ENCODE measurements at places on chromosomes 5 and 9. TPM values are rescaled to one million over a fixed set of nuclear protein-coding genes. Genes with fewer than 3 reads are reported as not detected.

DNA sequence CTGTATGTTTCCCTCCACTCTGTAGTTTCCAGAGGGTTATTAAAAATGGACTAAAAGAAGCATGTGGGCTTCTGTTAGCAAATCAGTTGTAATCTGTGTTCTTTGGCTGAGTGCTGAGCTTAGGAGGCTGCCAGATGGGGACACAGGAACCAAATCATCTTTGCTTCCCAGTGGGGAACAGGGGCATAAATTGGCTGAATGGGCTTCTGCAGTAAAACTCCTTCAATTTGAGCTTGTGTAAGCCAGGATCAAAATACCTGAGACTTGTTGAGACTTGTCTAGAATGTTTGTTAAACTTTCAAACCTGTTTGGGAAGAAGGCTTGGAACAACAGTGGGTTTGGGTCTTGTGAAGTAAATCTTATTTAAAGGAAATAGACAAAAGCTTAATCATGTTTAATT lies 32.2 kb upstream of the TNFAIP8 start:
- no peaks in the 10 kb centered on the region for H3K36me3 ChIP-seq
- no peak overlapping the region for H3K4me3 ChIP-seq
- H3K27me3 ChIP-seq, result no peaks in the 10 kb centered on the region
- no peak for DNase-seq
- no peak overlapping the region for H3K27ac ChIP-seq

DNA sequence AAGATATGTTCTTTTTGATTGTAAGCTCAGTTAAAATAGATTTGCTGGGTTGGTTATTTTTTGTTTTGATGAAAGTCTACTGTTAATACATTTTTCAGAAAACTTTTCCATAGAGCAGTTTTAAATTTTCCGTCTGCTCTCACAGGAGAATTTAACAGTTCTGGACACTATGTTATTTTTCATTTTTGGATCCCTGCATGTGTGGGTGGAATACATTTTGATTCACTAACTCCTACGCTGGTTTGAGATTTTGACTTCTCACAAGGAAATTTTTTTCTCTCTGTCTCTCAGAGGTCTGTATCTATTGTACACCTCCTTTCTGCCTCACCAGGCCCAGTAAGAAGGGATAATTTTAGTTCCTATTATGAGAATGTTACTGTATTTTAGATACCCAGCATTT lies 502.4 kb downstream of the CDH10 start:
- no peaks in the 10 kb centered on the region for H3K4me1 ChIP-seq
- no peak overlapping the region for H3K27ac ChIP-seq
- no peaks in the 10 kb centered on the region for H3K36me3 ChIP-seq
- DNase-seq, result no peak
- no peak overlapping the region for H3K4me3 ChIP-seq

DNA sequence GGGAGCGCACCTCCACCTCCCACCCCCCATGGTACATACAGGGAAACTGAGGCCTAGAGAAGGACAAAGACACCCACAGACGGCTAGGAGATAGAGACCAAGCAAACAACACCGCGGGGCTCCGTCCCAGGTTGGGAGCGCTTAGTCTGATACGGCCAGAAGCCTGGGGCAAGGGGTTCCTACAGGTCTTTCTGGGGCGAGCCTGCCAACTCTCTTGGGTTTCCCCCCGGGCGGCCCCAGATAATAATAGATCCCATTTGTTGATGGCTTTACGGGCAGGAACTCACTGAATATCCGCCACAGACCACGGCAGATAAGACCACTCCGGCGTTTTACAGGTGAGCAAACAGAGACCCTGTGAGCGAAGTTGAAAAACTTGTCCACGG lies 5.0 kb upstream of the EBF1 start:
- H3K36me3 ChIP-seq, result no peaks in the 10 kb centered on the region
- DNase-seq, result peak; percentile 50
- peak overlapping the region; percentile 57 for H3K4me3 ChIP-seq
- H3K27me3 ChIP-seq, result peaks cover 66% of the 10 kb centered on the region
- H3K27ac ChIP-seq, result no peak overlapping the region
- H3K4me1 ChIP-seq, result peaks cover 19% of the 10 kb centered on the region

DCTN4 gene
- total RNA-seq, result 42.5 TPM

GRCh38 chr9:109576762-109577161 lies 78.7 kb upstream of the PTPN3 start:
- H3K4me3 ChIP-seq, result no peak overlapping the region
- H3K27me3 ChIP-seq, result no peaks in the 10 kb centered on the region
- no peak for DNase-seq

DNA sequence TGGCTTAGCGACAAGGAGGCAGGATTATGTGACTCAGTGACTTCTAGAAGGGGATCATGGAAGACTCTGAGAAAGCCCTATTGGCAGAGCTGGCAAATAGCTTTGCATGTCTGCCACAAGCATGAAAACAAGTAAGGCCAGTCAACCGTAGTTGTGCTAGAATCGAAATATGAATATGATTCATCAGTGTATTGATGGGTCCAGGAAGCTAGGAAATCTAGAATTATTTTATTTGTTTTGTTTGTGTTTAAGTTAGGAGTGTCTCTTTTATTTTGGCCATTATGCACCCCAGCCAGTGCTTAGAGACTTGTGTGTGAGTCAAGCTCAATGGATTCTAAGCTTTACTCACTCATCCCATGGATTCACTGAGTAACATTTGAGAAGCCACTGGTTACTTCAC lies 3.8 kb upstream of the ITGA2 start:
- H3K4me3 ChIP-seq, result no peak overlapping the region
- peaks cover 8% of the 10 kb centered on the region for H3K27me3 ChIP-seq
- H3K27ac ChIP-seq, result no peak overlapping the region
- DNase-seq, result no peak
- no peaks in the 10 kb centered on the region for H3K36me3 ChIP-seq

HBEGF gene
- 2.8 TPM for total RNA-seq

PCDHB8 gene
- total RNA-seq, result 0.92 TPM

DNA sequence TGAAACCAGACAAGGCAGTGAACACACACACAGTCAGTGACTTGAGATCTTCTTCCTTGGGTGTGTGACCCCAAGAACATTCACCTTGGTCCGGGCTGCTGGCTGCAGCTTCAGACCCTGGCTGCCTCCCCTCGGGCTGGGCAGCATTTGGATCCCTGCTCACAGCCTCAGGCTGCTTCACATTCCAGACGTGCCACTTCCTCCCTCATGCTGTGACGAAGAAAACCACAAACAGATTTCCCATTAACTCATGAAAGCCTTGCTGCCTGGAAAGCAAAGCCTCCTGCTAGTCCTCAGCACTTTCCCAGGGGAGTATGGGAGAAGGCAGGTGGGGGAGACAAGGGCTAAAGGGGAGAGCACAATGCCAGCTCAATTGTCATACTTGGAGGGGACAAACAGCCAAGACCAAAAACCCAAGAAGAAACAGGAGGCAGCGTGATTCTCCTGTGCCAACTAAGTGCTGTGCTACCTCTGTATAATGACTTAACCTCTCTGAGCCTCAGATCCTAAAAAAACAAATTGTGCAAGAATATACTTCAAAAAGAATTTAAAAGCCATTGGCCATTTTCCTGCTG lies 594.6 kb upstream of the BRINP1 start:
- H3K27ac ChIP-seq, result peak overlapping the region; percentile 57
- no peaks in the 10 kb centered on the region for H3K27me3 ChIP-seq
- peaks cover 11% of the 10 kb centered on the region for H3K4me1 ChIP-seq
- no peak overlapping the region for H3K4me3 ChIP-seq
- peaks cover 5% of the 10 kb centered on the region for H3K36me3 ChIP-seq

DNA sequence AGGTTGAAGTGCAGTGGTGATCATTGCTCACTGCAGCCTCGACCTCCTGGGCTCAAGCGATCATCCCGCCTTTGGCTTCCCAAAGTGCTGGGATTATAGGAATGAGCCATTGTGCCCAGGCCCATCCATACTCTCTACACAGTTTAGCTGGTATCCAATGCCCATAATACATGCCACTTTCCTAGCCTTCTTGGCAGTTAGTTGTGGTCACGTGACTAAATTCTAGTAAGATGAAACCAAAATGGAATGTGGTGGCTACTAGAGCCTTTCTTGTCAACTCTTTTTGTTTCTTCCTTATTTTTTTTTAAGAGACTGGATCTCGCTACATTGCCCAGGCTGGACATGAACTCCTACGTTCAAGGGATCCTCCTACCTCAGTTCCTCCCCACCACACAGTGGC lies 15.3 kb upstream of the KIF27 start:
- H3K36me3 ChIP-seq, result no peaks in the 10 kb centered on the region
- DNase-seq, result no peak
- H3K27ac ChIP-seq, result no peak overlapping the region
- peaks cover 6% of the 10 kb centered on the region for H3K4me1 ChIP-seq
- H3K27me3 ChIP-seq, result no peaks in the 10 kb centered on the region

TMEM252 gene
- not detected for total RNA-seq

DNA sequence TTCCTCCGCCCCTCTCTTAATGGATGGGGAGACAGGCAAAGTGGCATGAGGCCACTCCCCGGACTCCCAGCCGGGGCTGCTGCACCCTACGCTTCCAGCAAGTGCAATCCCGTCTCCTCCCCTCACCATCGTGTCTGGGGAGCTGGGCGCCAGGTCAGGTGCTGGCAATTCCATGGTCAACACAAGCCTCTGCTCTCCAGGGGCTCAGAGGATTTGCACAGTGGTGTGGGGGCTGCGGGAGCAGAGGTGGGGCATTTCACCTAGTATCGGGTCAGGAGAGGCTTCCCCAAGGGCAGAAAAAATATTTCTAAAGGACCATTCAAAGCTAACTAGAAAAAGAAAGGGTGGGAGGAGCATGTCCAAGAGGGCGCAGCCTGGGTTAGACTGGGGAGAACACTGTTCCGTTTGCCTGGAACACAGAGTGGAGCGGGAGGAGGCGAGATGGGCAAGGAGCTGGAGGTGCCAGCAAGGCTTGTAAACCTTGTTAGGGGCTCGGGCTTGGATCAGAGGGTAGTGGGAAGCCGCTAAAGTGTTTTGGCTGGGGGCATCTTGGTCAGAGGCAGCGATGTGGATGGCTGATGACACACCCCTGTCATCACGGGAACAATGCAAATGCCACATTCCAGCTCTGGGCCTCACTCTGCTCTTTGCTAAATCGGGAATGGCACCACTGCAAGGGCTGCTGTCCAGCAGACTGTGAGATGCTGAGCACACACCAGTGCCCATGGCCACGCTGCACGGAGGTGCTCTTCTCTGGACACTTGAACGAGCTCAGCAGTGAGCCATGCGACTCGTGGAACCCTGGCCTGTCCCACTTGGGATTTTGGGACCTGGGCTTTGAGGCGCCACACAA lies 191.7 kb downstream of the CDK5RAP2 start:
- no peak overlapping the region for H3K4me3 ChIP-seq
- H3K4me1 ChIP-seq, result no peaks in the 10 kb centered on the region
- H3K36me3 ChIP-seq, result peaks cover 17% of the 10 kb centered on the region

GRCh38 chr5:7754997-7755596 lies 95.8 kb downstream of the CFAP90 start:
- no peak overlapping the region for H3K27ac ChIP-seq
- no peaks in the 10 kb centered on the region for H3K4me1 ChIP-seq
- no peak overlapping the region for H3K4me3 ChIP-seq
- DNase-seq, result peak; percentile 87

DNA sequence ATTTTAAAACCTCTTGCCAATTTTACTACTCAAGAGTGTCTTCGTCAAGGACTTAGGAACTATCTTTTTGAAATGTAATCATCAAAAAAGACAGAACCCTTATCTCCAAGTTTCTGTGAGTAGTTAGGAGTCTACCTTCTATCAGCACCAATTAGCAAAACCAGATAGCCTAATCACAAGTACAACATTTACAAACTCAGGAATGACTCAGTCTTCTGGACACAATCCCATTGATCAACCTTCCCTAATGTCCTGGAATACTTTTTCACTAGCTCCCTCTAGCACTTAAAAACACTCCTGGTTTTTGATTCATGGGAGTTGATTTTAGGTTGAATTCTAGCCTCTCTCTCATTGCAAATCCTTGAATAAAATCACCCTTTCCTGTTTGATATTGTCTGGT lies 680.7 kb downstream of the PRR16 start:
- no peaks in the 10 kb centered on the region for H3K4me1 ChIP-seq
- H3K27ac ChIP-seq, result no peak overlapping the region

GRCh38 chr9:93917121-93917853 lies 37.9 kb downstream of the BARX1 start:
- no peak overlapping the region for H3K4me3 ChIP-seq
- no peak for DNase-seq
- no peak overlapping the region for H3K27ac ChIP-seq
- H3K4me1 ChIP-seq, result peaks cover 6% of the 10 kb centered on the region
- no peaks in the 10 kb centered on the region for H3K36me3 ChIP-seq
- H3K27me3 ChIP-seq, result no peaks in the 10 kb centered on the region

MARCHF11 gene
- total RNA-seq, result 0.86 TPM

DNA sequence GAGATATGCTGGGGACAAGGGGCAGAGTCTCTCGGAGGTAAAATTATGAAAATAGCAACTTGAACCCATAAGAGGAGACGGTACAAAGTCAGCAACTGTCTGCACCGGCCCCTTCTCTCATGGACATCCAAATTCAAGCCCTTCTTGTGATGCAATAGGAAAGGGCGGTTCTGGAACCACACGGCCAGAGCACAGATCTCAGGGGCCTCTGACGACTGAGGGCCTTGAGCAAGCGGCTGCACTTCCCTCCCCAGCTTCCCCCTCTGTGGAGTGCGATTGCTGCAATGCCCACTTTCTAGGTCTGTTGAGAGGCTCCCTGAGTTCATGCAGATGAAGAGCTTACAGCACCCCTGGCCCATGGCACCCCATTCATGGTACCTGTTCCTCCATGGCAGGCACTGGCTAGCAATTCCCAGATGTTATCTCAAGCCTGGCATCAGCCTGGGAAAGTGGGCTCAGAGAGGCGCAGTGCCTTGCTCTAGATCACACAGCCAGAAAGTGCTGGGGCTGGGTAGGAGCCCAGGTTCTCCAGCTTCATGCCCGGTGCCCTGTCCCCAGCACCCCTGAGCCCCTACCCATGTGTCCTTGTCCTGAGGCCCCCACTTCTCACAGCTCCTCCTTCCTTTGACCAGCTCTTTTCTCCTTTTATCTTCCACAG lies 17.7 kb upstream of the CPLX2 start:
- H3K4me3 ChIP-seq, result no peak overlapping the region
- H3K27me3 ChIP-seq, result no peaks in the 10 kb centered on the region
- no peaks in the 10 kb centered on the region for H3K4me1 ChIP-seq
- DNase-seq, result no peak
- no peak overlapping the region for H3K27ac ChIP-seq
- H3K36me3 ChIP-seq, result no peaks in the 10 kb centered on the region

DNA sequence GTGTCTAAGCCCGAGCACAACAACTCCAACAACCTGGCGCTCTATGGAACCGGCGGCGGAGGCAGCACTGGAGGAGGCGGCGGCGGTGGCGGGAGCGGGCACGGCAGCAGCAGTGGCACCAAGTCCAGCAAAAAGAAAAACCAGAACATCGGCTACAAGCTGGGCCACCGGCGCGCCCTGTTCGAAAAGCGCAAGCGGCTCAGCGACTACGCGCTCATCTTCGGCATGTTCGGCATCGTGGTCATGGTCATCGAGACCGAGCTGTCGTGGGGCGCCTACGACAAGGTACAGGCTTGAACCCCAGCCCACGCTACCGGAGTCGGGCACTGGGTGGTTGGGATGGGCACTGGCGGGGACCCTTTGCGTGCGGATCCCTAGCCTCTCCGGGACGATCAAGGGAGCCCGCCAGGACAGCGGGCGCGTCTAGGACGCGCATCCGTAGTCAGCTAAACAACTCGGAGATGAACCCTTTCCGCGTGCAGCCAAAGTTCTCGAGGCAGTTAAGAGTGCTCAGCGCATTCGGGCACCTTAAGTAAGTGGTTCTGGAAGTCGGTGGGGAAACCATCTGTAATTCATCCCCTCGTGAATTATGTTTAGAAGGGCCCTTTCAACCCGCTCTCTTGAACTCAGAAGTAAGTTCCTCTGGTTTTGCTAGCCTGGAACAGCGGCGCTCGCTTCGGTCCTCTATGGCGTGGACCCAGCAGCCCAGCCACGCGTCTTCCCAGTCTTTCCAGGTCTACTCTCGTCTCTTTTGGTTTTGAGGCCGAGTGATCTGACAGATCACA lies 1.3 kb downstream of the KCNN2 start:
- H3K27me3 ChIP-seq, result 0 out of 2 replicates have a peak, but pooled peaks cover 4% of the 10 kb centered on the region
- H3K4me3 ChIP-seq, result peak overlapping the region; percentile 90
- no peak overlapping the region for H3K27ac ChIP-seq
- peaks cover 9% of the 10 kb centered on the region for H3K4me1 ChIP-seq
- no peaks in the 10 kb centered on the region for H3K36me3 ChIP-seq
- peak; percentile 55 for DNase-seq

Data from H1 (cell line).